ENCODE measurements at places on chromosomes 16 and 17.

GRCh38 chr17:82108038-82108437 is 10.0 kb upstream of the FASN start:
- no peak for DNase-seq

DNA sequence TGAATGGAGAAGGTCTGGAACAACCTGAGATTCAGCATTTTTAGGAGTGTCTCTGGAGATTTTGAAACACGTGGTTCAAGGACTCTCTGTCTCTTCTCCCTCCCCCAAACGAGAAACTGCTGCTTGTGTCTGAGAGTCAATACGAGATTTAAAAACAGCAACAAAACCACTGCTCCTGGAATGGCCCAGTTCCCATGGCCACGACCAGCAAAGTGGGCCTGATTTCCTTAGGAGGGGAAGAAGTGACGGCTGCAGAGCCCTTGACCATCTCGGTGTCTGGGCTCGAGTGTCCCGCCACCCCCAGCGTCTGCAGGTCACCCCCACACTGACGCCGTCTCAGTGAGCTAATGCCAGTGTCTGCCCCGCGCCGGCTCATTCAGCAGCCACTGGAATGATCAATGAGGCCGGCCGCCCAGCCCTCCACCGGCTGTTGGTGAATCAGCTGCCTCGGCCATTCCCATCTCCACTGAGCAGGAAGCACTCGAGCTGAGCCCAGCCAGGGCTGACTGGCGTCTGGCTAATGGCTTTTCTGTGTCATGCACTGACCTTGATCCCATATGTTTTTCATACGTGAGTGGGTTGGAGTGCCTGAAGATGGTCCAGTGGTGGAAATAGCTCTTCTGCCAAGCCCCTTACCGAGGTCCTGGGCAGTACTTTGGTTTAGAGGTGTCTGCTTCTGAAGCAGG is 151.8 kb downstream of the PITPNC1 start:
- no peak for DNase-seq

DNA sequence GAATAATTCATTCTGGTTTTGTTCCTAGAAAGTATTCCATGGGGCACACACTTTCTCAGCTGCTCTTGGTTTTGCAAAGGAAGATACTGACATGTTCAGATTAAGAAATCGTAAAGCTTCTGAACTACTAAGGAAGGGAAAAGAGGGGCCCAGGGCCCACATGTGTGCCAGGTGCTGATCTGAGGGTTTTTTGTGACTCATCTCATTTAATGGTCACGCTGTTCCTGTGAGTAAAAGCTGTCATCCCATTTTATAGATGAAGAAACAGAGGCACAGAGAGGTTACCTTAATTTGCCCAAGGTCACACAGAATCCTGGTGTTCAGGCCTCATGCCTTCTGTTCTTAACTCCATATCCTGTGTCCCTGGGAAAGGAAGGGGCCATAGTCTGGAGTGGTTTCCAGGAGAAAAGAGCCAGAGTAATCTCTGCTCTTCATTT is 113.2 kb downstream of the MSI2 start:
- no peak for DNase-seq

GRCh38 chr16:58651965-58652348 is 22.3 kb upstream of the CNOT1 start:
- no peak for DNase-seq

DNA sequence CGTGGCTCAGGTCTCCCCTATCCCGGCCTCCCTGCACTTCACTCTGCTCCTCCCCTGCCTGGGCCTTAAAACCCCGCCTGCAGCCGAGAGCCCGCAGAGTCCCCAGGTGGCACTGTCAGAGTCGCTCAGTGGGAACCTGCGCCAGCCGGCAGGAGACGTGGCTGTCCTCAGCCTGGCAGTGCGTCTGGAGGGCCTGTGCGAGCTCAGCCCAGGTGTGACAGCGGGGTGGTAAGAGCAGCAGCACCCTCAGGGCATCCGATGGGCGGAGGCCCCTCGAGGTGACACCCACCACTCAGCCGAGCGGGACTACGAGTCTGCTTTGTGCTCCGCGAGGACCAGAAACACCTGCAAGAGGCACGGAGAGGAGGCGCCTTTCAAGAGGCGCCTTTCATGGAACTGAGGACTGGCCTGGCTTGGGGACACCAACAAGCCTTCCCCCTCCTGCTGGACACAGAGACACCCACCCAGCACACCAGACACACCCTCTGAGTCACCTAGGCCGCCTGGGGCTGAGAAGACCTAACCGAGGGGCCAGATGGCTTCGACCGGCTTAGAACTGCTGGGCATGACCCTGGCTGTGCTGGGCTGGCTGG is at the start of gene CLDN9:
Gene CLDN9 (plus strand): TSS at position 96 of the 593 bp plus-strand sequence. CDS start 440 bp downstream, at position 536.
- DNase-seq: no peak

- no peak for DNase-seq
Measured at GRCh38 chr16:74766729-74767128, 7.9 kb downstream of the FA2H start.

All from stimulated activated CD8-positive, alpha-beta memory T cell treated with anti-CD3 and anti-CD28 coated beads, Interleukin-2, amount 100 ng/mL, for 1 hour (primary cell).